Stimulated activated CD4-positive, alpha-beta T cell treated with anti-CD3 and anti-CD28 coated beads, Interleukin-1b, Interleukin-23, amount 100 ng/mL, for 1 hour (primary cell): ENCODE measurements at places on chromosomes 1 and 21.

- DNase-seq, result no peak
Measured at GRCh38 chr1:36068866-36069265, 15.0 kb upstream of the TEKT2 start.

GRCh38 chr1:55604179-55604578 is 389.0 kb upstream of the USP24 start:
- DNase-seq, result no peak

GRCh38 chr1:226611301-226611700 is 62.7 kb downstream of the STUM start:
- no peak for DNase-seq

DNA sequence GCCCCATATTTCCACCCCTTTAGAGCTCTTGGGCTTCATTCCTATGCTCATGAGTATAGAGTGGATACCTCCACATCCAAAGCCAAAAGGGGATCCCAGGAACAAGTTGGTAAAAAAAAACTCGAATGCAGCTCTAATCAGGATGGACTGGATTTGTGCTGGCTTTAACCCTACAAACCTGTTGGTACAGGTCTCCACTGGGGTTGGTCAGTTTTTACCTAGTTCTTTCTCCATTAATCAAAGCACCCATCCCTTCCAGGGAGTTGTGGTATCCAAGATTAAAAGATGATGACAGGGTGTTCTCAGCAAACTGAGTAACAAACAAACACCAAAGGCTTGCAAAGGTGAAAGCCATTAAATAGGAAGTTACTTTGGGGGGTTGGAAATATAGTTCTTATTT is 5.9 kb upstream of the CRNN start:
- no peak for DNase-seq

GRCh38 chr1:65065524-65066418 is 82.2 kb upstream of the AK4 start:
- DNase-seq, result no peak

GRCh38 chr1:54462597-54463258 is 56.5 kb upstream of the SSBP3 start:
- DNase-seq, result no peak

- no peak for DNase-seq
Measured at GRCh38 chr1:165411396-165411795, 33.5 kb downstream of the RXRG start.

GRCh38 chr1:225889743-225890142 is 797 bp upstream of the LEFTY1 start:
- no peak for DNase-seq

- DNase-seq, result no peak
Measured at GRCh38 chr1:25999041-25999800, 1.4 kb upstream of the PAFAH2 start.

DNA sequence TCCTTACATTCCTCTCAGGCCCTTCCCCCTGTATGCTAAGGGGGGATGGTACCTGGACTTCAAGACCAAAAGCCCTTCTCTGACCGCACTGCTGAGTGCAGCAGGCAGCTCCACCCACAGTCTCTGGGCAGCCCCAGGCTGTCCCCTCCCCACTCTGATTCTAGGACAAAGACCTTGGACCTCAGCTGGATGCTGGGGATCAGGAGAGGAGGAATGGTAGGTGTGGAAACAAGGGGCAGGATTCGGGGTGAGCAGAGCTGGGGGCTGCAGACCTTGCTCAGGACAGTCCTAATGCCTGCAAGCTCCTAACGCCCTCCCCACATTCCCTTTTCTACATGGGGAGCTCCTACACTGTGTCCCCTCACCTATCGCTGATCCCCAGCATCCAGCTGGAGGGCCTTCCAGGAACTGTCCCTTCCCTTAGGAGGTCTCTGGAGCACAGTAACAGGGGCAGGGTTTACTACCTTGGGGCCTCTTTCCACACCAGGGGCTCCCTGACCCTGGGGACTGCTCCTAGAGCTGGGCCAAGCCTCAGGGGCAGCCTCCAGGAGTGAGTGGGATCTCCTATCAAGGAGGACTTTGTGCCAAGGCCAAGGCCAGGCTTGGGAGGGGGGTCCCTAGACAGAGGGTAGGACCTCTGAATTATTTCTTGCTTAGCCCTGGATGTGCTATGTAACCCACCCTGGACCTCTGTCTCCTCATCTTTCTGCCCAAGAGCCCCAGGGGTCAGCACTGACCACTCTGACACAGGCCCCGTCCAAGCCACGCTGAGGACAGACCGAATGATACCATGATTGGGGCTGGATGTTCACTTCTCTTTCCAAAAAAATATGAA is 5.6 kb downstream of the CLDN19 start:
- DNase-seq, result no peak

DNA sequence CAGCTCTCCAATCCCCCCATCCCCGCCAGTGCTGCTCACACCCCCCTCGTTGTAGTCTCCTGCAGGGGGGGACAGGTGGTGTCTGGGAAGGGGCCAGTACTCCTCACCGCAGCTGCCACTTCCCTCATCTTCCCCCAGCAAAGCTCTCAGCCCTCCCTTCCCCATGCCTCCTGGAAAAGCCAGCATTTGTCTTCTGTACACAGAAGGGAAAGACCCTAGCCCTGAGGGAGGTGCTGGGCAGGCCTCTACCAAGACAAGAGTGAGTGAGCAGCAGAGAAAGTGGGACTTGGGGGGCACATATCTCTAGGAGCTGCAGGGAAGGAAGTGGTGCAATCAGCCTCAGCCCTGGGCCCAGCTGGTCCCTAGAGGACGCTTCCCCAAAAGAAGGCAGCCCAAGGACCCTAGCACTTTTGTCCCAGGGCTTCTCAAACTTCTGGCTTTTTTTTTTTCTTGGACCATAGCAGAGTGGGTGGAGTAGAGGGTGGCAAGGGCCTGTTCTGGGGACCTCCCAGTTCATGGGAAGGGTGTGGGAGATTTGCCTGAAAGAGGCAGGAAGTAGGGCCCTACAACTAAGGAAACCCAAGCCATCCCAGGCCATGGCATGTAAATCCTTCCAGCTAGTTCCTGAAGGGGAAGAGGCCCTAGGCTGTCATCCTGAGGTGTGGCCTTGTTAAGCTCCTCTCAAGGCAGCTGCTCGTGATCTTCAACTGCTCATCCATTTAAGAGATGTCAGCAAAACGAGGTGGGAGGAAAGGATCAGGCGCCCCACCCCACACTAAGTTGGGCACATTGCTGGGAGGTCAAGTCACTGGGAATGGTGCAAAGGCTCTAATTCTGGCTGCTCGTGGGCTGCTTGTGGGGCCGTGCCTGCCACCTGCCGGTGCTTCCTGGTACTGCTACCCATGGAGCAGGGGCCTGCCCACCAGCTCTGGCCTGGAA is 12.6 kb downstream of the ZC3H12A start:
- no peak for DNase-seq

- no peak for DNase-seq
Measured at GRCh38 chr1:67204298-67204980, 38.2 kb downstream of the IL23R start.

DNA sequence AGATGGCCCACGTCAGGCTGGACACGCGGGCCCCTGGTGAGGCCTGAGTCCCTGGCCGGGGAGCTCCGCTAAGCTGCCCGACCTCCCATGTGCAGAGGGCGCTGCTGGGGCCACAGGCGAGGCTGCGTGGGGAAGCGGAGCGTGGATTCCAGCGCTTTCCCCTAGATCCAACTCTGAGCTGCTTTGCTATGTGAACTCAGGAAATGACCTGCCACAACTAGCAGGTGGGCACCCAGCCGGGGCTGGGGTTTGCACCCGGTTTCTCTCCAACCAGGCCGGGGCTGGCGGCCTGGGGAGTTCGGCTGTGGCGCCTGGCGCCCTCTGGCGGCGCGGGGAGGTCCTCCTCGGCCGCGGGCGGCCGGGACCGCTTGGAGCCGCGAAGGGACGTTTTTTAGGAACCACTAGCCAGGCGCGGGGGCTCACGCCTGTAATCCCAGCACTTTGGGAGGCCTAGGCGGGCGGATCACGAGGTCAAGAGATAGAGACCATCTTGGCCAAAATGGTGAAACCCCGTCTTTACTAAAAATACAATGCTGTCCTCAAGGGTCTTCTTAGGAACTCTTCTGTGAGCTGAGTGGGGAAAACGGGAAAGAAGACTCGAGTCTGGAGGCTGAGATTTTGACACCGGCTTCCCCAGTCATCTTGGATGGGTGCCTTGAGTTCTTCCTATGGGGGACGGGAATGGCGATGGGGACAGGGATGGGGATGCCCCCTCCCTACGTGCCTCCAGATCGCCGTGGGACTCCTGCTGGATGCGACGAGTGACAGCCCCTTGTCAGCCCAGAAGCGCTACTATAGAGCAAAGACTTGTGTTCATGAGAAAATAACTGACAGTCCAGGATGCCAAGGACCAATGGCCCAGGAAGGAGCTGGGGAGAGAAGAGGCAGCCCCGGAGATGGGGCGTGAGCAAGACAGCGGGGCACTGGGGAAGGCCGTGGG is 12.6 kb downstream of the PYCR2 start:
- peak; percentile 65 for DNase-seq

- no peak for DNase-seq
Measured at GRCh38 chr21:42143111-42143510, 72.0 kb downstream of the UMODL1 start.

DNA sequence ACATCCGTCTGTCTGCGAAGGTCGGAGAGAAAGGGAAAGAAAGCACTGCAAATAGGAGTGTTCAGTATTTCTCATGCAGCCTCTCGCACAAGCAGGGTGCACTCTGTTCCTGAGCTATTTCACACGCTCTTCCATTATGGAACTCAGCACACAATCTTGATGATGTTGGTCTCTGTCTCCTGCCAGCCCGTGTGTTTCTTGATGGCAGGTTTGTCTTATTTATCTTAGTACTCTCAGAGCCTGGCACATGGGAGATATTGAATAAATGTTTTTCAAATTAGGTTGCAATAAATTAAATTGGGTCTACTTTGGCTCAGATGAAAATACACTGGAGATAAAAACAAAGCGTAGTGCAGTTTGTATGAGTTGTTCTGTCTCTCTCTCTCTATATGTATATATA is 134.9 kb upstream of the ETS2 start:
- no peak for DNase-seq

- DNase-seq, result no peak
Measured at GRCh38 chr1:67945733-67946374, 104.6 kb downstream of the DIRAS3 start.

- DNase-seq, result no peak
Measured at GRCh38 chr1:170668209-170669106, 4.5 kb downstream of the PRRX1 start.

DNA sequence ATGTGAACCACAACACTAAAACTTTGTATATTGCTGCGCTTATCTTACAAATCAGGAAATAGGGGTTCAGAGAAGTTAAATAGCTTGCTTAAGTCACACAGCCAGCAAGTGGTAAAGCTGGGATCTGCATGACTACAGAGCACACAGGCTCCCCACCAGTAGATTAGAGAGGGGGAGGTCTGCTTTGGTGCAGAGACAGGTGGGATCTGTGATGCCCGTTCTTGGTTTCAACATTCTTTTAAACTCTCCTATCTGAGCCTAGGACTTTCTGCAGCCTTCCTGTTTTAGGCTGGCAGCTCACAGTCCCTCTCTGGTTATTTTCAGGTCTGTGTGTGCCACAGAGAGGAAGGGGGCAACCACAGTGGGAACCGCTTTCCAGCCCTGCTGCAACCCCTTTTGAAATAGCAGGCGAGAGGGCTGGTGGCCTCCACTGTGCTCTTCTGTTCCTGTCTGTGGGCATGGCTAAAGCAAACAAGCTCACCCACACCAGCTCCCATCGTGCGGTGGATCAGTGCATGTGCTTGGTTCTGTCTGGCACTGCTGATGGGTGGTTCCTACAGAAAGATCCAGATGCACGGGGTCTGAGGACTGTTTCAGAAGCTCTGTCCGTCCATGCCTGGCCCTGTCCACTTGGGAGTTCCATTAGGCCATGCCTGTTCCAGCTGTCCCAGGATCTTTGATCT is 1.7 kb upstream of the IL6R start:
- DNase-seq, result no peak

DNA sequence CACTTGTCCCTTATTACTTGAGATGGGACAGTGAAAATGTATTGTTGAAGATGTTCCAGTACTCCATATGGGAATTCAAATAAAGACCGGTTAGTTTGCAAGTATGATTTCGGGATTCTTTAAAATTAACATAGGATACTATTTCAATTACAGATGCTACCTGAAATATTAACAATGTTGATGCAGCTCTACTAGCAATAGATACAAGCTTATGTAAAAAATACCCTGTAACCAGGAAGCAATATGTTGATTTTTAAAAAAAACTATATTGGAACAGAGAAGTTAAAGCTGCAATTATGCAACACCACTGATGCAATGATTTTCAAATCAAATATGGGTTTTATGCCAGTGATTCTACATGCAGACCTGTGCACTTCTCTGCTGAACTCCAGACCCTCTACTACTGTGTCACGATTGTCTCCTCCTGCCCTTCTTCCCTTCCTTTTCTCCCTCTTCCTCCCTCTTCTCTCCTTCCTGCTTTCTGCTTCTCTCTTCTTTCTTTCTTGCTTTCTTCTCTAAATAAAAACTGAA is 179.2 kb downstream of the ATP6V1G3 start:
- no peak for DNase-seq

DNA sequence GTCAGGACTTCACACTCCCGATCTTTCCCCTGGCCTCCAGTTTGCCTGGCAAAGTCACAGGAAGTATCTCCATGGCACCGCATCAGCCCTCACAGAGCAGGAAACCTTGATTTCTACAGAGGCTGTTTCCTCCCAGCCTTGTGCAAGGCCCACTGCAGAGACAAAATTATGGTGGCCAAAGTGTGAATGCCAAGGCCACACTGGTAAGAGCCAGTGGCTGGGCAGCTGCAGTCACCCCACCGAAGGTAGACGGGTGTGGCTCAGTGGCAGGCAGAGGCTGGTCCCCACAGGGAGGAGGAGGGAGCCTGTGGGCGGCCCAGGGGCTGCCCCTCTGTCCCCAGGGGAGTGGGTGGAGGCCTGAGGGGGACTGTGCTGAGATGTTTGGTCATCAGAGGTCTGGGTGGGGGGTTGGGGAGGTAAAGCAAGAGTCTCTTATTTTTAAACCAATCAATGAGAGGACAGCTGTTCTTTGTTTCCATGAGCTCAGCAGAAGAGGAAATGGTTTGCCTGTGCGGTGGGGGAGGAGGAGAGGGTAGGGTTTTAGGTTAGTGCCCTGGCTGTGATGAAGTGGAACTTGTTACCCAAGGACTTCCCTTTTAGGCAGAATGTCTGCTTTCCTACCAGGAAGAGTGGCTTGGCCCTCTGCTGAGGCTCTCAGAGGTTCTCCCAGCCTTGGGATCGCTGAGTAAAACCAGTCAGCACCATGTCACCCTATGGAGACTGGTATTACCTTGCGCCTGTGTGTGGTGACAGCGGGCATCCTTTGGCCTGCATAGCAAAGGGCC is 18.0 kb upstream of the BTG2 start:
- no peak for DNase-seq

DNA sequence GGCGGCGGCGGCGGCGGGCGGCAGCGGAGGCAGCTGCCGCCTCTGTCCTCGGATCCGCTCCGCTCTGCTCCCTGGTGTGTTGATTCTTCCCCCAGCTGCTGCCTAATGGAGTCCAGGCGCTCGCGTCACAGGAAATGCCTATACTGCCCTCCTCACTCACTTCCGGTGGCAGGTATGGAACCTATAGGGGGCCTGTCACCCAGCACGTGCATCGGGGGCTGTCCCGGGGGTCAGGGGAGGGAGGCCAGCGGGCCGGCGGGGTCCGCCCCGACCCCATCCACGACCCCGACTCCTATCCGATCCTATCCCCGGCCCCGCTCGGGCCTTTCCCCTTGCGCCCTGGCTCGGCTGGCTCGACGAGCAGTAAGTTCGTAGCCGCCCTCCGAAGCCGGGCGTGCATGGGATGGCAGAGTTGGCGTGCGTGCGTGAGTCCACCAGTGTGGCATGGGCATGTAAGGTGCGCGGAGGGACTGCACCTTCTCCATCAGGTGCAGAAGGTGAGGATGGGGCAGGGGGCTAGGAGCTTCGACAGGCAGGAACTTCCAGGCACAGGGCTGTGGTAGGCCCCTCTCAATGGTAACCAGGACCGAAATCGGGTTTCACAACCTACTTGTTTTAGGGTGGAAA is at the start of gene WDR26:
Gene WDR26 (minus strand): TSS at position 107 of the 627 bp plus-strand sequence.
- peak; percentile 50 for DNase-seq
